NCI-H460 (cell line): ENCODE measurements at places on chromosomes 11 and 22.

GRCh38 chr11:40302669-40303068 lies 1156.8 kb downstream of the LRRC4C start:
- DNase-seq = no peak

- DNase-seq = no peak
These were observed 4.4 kb downstream of the CYB5R2 start for GRCh38 chr11:7668911-7669310.

DNA sequence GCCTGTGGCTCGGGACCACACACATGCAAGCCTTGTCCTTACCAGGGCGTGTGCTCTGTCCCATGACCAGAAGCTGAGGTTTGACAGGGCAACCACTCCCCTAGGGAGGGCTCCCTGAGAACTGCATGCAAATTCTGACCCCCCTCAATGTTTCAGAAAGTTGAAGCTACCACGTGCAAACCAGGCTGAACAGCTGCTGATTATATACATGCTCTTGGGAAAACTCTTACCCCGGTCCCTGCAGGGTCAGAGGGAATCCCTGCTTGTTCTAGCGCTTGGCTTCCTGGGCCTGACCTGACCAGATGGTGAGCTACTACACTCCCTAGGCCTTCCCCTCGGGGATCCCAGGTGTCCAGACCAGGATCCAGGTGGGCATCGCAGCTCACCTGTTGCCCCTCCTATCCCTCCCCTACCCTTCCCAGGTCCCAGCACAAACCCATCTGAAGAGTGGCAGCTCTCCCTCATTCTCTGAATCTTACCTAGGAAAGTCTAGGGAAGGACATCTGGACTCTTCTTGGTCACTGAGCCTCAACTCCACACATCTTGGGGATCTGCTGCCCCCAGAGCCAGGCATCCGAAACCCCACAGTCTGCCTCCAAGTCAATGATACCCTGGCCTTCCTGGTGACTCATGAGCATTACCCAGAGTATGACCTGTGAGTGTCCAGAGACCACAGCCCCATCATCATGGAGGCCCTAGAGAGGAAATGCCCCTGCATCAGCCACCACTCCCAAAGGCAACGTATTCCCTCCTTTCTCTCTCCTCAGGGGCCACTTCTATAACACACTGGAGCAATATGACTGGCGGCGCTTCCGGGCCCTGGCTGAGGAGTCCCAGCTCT lies 61.5 kb downstream of the BTG4 start:
- no peak for DNase-seq

- no peak for DNase-seq
These were observed 106.6 kb downstream of the USP35 start for GRCh38 chr11:78295347-78295746.

GRCh38 chr11:17972987-17973386 lies 39.9 kb downstream of the SERGEF start:
- no peak for DNase-seq

- DNase-seq = no peak
These were observed 6.5 kb downstream of the KREMEN1 start for GRCh38 chr22:29079218-29079901.

- DNase-seq = no peak
These were observed 5.4 kb downstream of the TBC1D10C start for GRCh38 chr11:67409261-67409666.

DNA sequence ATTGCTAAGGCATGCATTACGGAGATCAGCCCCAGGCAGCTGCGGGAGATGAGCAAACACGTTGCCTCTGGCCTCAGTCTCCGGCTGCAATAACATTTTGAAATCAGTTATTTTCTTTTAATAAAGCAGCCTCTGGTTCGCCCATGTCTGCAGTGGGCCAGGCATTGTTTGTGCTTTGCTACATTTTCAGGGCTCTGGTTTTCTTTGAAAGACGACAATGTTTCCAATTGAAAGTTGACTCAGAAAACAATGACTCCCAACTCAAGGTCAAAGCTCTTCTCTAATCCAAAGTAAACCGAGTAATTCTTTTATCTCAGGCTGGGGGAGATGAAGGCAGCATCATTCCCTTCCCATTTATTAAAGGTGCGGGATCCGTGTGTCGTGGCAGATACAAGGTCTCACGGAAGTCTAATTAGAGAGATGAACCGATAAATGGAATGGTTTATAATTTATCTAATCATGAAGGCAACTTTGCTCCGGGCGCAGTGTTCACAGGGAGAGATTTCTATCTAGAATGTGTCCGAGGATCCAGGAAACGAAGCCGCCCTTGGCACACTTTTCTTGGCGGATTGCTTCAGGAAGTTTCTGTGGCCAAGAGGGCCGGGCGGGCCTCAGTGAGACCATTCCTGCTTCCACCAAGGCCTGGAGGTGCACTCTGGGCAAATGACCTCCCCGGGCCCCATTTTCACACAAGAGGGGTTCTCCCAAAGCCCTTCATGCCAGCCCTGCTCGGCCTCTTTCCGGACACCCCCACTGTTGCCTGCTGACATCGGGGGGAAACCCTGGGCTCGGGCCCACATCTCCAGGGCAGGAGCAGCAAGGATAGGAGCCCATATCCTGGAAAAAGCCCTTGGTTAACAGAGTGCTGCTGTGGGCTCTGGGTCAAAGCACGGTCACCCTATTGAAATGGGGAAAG lies 811.4 kb downstream of the BRD1 start:
- DNase-seq = no peak

GRCh38 chr11:14414470-14415461 lies 55.8 kb upstream of the RRAS2 start:
- no peak for DNase-seq

GRCh38 chr11:124977006-124977405 lies 23.0 kb downstream of the CCDC15 start:
- DNase-seq = no peak

DNA sequence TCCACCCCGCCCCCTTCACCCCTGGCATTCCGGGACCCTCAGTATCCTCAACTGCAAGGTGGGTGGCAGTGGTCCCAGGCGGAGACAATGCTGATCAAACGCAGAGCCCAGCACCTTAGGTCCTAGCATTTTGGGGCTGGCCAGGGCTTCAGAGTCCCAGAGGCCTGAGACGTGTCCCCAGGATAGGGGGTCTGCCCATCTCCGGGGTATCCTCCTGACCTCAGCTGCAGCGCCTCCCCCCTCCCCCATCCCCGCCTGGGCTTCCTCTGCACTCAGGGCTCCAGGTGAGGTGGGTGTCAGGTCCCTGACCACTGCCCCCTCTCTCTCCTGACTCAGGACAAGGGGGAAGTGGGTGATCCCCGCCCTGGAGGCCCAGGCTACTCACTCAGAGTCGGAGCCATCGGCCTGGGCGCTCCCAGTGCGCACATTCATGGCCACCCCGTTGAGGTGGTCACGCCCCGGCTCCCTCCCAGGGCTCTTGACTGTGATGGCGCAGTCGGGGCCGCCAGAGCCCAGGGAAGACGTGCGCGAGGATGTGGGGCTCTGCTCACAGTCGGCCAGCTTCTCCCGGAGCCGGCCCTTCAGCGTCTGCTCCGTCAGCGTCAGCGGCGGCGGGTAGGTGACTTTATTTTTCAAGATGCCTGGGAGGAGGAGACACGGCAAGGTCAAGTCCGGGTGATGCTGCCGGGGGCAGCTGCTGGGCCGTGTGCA lies 28.3 kb downstream of the TRMU start:
- no peak for DNase-seq

DNA sequence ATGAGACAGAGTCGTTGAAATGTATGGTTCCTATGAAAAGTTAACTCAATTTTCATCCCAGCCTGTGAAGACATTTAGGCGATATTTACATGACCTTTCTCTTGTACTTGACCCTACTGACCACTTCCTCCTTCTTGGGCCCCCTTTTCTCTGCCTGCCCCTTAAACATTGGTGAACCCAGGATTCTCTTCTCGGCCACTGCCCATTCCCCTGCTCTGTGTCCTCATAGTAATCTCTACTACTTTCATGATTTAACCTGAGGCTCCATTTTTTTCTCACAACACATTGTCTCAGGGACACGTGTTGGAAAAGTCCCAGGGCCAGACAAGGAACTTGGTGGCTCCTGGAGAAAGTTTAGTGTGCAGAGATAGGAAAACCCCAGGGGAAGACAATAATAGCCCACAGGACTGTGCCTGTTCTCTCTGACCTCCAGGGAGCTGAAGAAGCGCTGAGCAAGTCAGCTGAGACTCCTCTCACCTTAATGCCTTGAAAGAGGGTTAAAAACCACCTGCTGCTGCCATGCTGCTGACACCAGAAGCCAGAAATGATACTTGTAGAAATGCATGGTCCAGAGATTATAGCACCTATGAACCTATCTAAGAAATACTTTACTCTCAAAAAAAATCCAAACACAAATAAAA lies 42.5 kb upstream of the SPATA19 start:
- DNase-seq = no peak

GRCh38 chr22:27573280-27574001 lies 228.1 kb downstream of the MN1 start:
- DNase-seq = no peak

- DNase-seq = no peak
These were observed 28.8 kb downstream of the DKK3 start for GRCh38 chr11:11979488-11980117.

DNA sequence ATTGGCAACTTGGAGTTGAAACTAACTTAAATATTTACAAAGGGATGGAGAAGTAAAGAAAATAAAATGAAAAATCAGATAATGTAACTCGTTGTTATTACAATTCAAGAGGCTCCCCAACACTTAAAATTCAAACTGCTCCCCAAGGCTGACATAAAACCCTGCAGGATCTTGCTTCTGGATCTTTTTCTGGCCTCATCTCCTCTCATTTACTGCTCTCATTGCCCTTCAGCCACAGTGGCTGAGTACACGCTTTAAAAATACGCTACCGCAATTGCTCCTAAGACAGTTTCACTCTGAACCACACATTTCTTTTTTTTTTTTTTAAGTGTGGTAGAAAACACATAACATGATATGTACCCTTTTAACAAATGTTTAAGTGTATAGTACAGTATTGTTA lies 718.1 kb upstream of the ANO3 start:
- DNase-seq = no peak

GRCh38 chr11:95450547-95451123 lies 219.6 kb upstream of the SESN3 start:
- DNase-seq = no peak

GRCh38 chr11:19828382-19829108 lies 115.9 kb downstream of the NAV2 start:
- no peak for DNase-seq

DNA sequence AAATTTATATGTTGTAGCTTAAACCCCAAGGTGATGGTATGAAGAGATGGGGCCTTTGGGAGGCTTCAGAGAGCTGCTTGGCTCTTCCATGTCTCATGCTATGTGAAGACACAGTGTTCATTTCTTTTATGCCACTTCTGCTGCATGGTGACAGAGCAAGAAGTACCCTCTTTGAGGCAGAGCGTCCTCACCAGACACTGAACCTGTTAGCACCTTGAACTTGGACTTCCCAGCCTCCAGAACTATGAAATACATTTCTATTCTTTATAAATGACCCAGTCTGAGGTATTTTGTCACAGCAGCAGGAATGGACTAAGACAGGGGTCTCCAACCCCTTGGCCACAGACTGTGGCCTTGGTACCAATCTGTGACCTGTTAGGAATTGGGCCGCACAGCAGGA lies 146.4 kb upstream of the TIMP3 start:
- no peak for DNase-seq

GRCh38 chr11:84788220-84788619 lies 838.9 kb downstream of the DLG2 start:
- DNase-seq = no peak

GRCh38 chr11:132346558-132347148 lies 976.2 kb downstream of the NTM start:
- no peak for DNase-seq

- no peak for DNase-seq
These were observed 21.4 kb upstream of the HMOX1 start for GRCh38 chr22:35359380-35360065.

DNA sequence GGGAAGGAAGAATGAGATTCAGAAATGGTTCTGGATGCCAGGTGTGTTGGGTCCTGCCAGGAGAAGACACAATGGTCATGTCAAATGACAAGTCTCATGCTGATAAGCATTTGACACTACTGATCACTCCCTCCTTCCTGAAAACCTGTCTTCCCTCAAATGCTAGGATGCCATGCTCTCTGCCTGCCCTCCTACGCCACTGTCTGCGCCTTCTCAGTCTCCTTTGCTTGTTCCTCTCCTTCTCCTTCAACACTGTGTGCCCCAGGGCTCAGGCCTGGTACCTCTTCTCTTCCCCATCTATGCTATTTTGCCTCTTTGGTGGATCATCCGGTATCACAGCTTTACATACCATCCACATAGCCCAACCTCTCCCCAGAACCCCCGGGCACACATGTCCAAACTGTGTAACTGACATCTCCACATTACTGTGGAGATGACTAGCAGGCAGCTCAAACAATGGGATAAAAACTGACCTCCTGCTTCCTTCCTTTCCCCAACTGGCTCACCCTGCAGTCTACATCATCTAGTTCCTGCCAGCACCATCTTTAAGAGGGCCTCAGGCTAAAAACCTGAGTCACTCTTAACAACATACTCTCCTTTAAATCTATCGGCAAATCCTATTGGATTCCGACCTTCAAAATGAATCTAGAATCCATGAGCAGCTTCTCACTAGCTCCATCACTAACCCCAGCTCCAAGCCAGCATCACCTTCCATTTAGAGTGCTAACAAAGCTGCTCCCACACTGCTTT lies 8.2 kb downstream of the AP1B1 start:
- DNase-seq = no peak

- DNase-seq = no peak
These were observed 354.0 kb upstream of the CCDC90B start for GRCh38 chr11:83639995-83640758.

DNA sequence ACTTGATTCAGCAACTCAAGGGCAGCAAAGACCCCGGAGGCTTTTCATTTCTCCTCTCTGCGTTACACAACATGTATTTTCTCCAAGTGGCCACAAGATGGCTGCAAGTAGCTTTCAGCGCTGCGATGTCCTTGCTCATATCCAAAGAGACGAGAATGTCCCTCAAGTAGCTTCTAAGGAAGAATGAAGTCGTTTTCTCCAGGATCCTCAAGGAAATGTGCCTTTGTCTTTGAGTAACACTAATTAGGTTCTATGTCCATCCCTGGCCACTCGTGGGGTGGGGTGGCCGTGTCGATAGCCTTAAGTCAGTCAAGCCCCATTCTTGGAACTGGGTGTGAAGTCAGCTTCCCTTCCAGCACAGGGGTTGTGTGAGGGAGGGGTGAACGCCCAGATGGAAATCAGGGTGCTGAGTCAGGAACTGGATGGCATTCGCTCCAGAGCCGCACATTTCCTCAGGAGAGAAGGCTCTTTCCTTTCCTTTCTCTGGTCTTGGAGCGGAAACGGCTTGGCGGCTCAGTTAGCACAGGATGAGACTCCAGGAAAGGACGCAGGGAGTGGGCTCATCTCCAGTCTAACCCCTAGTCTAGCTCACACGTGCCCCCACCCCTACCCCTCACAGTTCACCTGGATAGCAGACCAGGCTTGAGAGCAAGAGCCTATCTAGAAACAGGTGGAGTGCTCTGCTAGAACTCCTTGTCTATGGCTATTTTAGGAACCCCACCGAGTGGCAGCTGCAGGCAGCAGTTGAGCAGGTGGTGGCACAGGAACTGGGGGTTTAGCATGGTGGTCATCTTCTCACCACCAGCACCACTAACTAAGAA lies 44.3 kb downstream of the NNMT start:
- peak; percentile 45 for DNase-seq

- peak; percentile 85 for DNase-seq
These were observed 8.8 kb upstream of the CTSD start for GRCh38 chr11:1772270-1773130.

- DNase-seq = no peak
These were observed 22.6 kb upstream of the OR56B1 start for GRCh38 chr11:5713695-5714094.
